CD4-positive, alpha-beta T cell treated with Interleukin-6 for 4 hours (primary cell): ENCODE measurements at places on chromosomes 6 and 20.

GRCh38 chr6:121439475-121439874 lies 4.0 kb downstream of the GJA1 start:
- DNase-seq: no peak

DNA sequence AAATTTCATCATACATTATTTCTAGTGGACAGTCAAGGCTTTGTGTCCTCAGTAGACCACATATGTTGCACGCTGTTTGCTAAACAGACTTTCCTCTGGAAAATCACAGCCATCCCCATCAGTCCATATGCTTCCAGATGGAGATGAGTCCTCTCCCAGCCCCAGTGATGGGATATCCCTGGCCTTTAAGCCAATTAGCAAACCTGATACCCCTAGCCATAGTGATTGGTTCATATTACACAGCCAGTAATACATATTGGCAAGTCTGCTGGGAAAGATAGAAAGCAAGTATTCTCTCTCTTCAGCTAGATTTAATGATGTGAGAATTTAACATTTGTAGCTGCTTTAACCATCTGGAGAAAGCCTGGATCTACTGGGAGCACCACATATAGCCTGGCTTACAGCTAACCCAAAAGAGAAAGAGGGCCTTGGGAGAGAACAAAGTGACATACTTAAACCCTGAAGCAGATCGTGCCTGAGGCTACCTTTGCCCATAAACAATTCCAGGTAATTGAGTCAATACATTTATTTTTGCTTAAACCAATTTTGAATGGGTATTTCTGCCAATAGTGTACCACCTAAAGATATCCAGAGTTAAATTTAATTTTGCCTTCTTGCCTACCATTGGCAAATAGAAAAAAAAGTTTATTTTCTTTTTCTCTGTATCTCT lies 103.5 kb upstream of the HIVEP1 start:
- no peak for DNase-seq

GRCh38 chr6:142721215-142721920 lies 223.6 kb downstream of the HIVEP2 start:
- no peak for DNase-seq

DNA sequence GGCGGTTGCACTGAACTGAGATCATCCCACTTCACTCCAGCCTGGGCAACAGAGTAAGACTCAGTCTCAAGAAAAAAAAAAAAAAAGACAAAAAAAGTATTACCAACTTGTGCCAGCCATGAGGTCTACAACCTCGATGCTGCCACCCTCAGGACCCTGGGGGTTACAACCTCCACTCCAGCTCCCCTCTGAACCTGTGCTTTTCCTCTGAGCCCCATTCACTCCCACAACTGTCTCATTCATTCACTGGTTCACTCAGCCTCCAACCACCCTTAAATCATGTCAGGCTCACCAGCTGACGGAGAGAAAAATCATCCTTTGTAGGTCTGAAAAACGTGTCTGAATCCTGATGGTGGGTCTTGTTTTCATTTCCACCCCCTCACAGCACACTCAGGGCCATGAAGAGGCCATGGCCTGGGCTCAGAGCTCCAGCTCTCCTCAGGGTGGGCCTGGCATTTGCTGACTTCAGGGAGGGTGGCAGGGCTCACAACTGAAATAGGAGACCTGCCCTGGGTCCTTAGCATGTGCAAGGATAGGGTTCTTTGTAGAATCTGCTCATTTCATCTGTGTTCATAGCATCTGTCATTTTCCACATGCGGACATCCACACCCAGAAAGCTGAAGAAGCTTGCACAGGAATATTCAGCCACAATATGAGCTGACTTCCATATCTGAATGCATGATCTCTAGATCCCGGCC lies 1.9 kb upstream of the ULBP1 start:
- peak; percentile 56 for DNase-seq

- no peak for DNase-seq
These were observed 19.5 kb downstream of the NCOA3 start for GRCh38 chr20:47521059-47521808.

- DNase-seq: no peak
These were observed 66.8 kb upstream of the ANKEF1 start for GRCh38 chr20:9968015-9968414.

DNA sequence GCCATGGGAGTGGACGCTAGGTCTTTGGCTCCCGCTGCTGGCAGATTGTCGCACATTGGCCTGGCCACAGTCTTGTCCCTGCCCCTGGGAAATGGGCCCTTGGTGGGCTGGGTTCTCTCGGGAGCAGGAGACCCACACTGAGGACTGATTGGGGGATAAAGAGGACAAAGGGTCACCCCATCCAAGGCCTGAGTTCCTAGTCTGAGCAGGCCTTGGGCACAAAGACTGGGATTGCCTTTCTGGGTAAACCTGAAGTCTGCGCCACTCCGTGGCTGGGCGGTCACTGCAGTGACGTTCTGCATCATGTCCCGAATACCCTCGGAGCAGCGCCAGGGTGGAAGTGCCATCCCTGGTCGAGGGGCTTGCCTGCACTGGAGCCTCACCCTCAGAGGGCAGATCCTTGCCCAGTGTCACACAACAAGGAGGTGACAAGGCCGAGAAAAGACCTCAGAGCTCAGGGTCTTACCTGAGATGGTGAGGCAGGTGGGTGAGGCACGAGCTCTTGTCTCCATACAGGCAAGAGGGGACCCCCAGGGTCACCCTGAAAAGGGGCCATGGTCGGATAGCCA lies 36.1 kb upstream of the ZBP1 start:
- no peak for DNase-seq

- DNase-seq: peak; percentile 79
These were observed 432 bp downstream of the HSPA1L start for GRCh38 chr6:31814677-31815024.

DNA sequence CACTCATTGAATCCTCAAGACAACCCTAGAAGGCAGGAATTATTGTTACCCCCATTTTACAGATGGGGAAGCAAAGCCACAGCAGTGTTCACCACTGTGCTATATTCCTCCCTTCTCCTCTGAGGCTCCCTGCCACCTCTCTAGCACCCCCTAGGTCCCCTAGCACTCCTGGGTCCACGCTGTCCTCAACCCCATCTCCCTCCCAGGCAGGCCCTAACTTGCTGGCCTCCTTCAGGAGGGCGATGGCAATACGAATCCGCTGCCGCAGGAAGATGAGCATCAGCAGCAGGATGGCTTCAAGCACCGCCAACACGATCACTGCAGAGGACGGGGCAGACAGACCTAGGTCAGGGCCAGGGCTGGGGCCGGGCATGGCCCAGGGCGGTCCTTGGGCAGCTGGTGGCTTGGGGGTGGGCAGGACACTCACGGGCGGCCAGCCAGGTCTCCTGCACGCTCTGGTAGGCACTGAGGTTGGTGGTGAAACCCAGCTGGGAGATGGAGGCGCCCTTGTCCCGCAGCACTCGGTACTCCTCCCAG lies 7.8 kb upstream of the NEU1 start:
- no peak for DNase-seq

DNA sequence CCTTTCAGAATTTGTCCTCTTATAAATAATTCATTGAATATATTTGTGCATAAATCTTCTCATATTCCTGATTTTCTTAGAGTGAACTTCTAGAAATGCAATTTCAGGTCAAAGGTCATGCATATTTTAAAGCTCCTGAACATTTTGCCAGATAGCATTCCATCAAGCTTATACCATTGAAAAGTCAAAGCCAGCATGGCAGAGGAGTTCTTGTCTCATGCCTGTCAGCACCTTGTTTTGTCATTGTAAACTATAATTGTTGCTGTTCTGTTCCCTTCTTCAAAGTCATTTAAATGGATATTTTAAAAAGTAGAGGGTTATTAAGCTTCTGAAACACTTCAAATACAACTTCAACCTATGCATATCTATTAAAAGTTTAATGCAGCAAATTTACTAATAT lies 170.6 kb downstream of the EYA4 start:
- DNase-seq: no peak
